ENCODE measurements at places on chromosomes 13 and 19.

DNA sequence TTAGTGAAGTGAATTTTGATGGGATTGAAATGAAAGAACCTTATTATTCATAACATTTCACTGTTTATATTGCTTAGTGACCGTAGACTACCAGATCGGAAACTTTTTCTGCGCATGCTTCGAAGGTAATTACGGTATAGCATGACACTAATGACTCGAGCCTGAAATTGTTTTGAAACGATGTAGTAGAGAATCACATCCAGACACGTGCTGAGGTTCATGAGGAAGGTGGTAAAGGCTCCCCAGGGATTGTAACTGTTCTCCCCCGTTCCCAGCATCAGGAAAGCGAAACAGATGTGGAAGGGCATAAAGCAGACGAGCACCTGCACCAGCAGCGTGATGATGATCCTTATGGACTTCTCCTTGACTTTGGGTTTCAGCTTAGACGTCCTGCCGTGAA, 3.3 kb downstream of the GPR18 start:
- DNase-seq: no peak

DNA sequence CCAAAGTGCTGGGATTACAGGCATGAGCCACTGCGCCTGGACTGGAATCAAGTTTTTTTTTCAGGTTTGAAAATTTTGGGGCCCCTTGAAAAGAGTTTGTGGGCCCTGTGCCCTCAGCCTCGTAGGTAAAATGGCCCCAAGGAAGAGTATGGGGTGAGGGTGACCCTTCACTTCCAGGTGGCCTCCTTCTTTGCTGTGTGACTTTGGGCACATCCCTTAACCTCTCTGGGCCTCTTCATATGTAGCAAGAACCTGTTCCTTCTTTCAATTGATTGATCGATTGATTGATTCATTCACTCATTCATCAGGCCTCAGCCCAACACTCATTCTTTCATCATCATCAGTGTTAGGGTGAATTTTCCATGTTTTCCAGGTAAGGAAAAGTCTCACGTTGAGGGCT, 3.4 kb upstream of the TMEM221 start:
- no peak for DNase-seq

- DNase-seq: peak; percentile 82
Measured at GRCh38 chr19:48812094-48812929, 1.5 kb upstream of the BCAT2 start.

GRCh38 chr19:46606019-46606418, 4.9 kb downstream of the CALM3 start:
- DNase-seq: no peak

GRCh38 chr19:31451686-31452330, 102.6 kb upstream of the TSHZ3 start:
- DNase-seq: no peak

- DNase-seq: no peak
Measured at GRCh38 chr13:35675651-35676050, 199.2 kb upstream of the MAB21L1 start.

GRCh38 chr19:42402376-42403116, 12.4 kb upstream of the CNFN start:
- no peak for DNase-seq

- DNase-seq: peak; percentile 91
Measured at GRCh38 chr19:12806242-12807081, at the start of gene RNASEH2A. TSS of gene RNASEH2A (plus strand) at chr19:12806584. CDS start at chr19:12806674, 90 bp downstream.

GRCh38 chr13:27281420-27281819, 10.8 kb downstream of the RASL11A start:
- peak; percentile 11 for DNase-seq

- DNase-seq: no peak
Measured at GRCh38 chr13:91767651-91768050, 369.2 kb downstream of the GPC5 start.

DNA sequence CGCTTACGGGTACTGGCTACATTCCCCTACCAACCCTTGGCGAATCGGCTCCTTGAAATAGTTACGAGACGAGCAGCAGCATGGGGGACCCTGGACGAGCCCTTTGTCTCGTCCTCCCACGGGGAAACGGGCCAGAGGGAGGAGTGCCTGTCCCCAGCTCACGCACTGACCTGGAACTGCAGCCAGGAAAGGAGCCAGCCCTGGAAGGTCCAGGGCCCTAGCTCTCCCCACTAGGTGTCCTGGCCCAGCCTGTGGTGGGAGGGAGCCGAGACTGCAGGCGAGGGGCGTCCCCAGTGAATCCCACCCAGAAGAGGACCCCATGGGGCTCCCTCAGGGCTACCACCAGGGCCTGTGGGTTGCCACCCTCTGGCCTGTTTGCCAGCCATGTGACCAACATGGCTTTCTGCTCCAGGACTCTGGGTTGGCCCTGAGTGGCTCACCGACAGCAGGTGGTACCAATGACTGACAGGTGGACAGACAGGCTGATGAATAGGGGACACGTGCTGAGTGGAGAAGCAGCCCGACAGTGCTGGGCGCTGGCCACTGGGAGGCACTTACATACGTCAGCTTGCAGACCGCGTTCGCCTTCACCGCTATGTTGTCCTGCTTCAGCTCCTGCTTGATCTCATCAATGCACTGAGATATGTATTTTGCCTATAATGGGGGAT, 13.2 kb downstream of the AP3D1 start:
- no peak for DNase-seq

GRCh38 chr19:8097681-8098567, 45.4 kb downstream of the CCL25 start:
- DNase-seq: no peak

All from dermis microvascular lymphatic vessel endothelial cell (primary cell).